ENCODE measurements at places on chromosomes 3 and 15. TPM values are rescaled to one million over a fixed set of nuclear protein-coding genes. Genes with fewer than 3 reads are reported as not detected.

Gene PYGO1
- polyA plus RNA-seq: 8.4 TPM

Gene SYNPR
- polyA plus RNA-seq: not detected

Gene FAM131A
- 8.8 TPM for polyA plus RNA-seq

Gene LPP
- polyA plus RNA-seq: 12.4 TPM

Gene PML
- 32.6 TPM for polyA plus RNA-seq

Gene TUSC7
- not detected for polyA plus RNA-seq

Gene GABRB3
- polyA plus RNA-seq: 1.0 TPM

Gene SELENOS
- 35.9 TPM for polyA plus RNA-seq

Gene ISLR2
- 7.3 TPM for polyA plus RNA-seq
